Stimulated activated memory B cell treated with anti-CD40 and anti-IgM and Interleukin-4, amounts not matched to agents 10 μg/mL and 1 μg/mL and 100 μg/mL, for 72 hours (primary cell): ENCODE measurements at places on chromosomes 5 and 9.

- no peak for ATAC-seq
Observed at GRCh38 chr5:172266071-172266675, 17.4 kb downstream of the UBTD2 start.

DNA sequence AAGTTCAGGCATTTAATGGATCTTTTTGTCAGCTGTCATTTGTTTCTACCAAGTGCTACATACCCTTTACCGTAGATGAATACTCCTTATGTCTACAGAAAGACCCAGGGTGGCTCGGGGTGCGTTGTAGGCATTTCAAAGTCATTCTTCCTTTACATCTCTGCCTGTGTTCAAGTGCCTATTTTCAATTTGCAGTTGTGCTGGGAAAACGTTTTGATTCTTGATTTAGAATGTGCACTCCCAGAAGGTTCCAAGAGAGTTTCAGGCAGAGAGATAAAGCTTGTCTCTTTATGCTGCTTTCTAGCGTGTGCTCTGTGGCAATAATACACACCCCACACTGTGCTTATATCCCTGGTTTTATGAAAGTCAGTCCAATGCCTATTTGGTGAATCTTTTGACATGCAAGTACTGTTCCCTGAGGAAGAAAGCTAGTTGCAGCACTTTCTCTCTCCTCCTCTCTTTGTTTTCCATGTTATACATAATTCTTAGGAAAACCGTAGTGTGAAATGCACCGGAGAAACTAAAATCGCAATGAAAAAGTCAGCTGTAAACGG lies 828.1 kb upstream of the ZNF608 start:
- no peak for ATAC-seq

GRCh38 chr9:109971226-109971625 lies 191.2 kb downstream of the PALM2AKAP2 start:
- no peak for ATAC-seq

DNA sequence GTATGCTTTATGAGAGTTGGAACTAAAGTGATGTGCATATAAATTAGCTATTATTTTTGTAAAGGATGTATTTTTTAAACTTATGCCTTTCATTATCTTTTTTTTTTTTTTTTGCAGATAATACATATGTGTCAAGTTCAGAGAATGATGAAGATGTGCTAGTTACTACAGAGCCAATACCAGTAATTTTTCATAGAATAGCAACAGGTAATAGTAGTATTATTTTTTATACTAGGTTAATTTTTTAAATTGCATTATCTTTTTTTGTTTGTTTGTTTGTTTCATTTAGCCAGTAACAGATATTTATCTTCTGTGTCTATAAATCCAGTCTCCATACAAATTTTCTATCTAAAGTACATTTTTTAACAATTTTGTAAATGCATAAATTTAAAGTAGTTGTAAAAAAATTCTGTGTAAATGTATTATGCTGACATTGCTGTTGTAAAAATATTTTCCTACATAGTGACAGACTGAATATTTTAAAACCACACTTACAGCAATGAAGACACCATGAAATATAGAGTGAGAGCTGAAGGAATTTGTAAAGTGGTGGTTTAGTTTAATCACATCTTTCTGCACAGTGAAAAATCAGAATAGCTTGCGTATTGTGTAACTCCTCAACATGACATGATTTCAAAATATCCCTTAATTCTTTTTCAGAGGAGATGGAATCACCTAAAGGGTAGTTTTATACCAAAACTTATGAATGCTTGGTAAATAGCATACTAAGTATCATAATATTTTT lies 93.3 kb downstream of the PARP8 start:
- ATAC-seq: no peak

- ATAC-seq: no peak
Observed at GRCh38 chr9:116165912-116166311, 12.3 kb downstream of the PAPPA start.

DNA sequence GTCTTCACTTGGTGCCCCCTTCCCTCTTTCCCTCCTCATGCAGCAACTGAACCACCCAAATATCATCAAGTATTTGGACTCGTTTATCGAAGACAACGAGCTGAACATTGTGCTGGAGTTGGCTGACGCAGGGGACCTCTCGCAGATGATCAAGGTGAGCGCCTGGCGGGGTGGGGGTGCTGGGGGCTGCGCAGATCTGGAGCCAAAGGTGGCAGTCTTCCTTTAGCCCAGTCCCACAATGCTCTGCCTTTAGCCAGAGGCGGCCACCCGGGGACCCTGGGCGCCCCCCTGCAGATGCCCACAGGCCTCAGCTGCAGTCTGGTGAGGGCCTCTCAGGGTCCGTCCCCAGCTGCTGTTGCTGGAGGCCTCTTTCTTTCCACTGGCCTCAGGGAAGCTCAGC lies 63.7 kb downstream of the NEK6 start:
- no peak for ATAC-seq

GRCh38 chr9:94921092-94921471 lies 194.6 kb downstream of the AOPEP start:
- ATAC-seq: no peak

DNA sequence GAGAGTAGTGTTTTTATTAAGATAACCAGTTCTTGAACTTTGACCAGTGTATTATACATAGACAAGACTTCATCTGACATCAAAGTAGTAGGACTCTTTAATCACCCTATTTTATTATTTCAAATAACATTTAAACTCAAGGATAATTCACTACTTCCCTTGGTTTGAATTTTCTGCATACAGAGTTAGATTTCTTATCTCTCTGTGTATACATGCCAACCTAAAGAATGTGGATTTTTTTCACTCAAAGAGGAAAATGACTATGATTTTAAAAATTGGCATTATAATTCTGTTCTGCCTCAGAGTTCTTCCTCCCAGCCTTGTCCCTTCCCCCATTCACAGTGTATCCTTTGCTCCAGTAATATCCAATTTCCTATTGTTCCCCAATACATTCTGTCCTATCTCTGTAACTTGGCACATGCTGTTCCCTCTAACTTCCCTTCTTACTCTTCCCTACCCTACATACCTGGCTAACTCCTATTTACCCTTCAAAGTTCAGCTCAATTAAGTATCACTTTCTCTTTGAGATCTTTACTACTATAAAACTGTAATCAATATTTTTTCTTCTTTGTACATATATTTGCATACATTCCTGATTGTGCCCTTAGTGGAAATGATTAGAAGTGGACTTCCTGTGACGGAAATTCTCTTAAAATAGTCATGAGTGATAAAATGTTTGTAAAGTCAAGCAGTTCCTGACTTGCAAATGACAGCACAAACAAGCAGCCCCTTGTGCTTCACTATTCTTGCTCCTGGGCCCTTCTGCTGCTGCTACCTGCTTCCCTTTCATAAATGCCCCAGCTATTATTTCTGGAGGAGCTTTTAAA lies 38.1 kb upstream of the DENND4C start:
- no peak for ATAC-seq
